Lung (tissue), 17 donors: ENCODE measurements at places on chromosomes 2 and 18. TPM values are rescaled to one million over a fixed set of nuclear protein-coding genes. Genes with fewer than 3 reads are reported as not detected.

PLEKHH2 gene
- 9.7 TPM for polyA plus RNA-seq

PTPRN gene
- 0.11 TPM for polyA plus RNA-seq

AAMP gene
- polyA plus RNA-seq, result 84.2 TPM

DPP4 gene
- polyA plus RNA-seq, result 7.2 TPM

ANKRD30BL gene
- not detected for polyA plus RNA-seq

BOK gene
- 31.5 TPM for polyA plus RNA-seq

MYL1 gene
- 0.21 TPM for polyA plus RNA-seq

DSC1 gene
- not detected for polyA plus RNA-seq

MEP1B gene
- not detected for polyA plus RNA-seq

ABCG8 gene
- not detected for polyA plus RNA-seq

SERPINB10 gene
- not detected for polyA plus RNA-seq

SF3B6 gene
- 97.4 TPM for polyA plus RNA-seq

OTOS gene
- not detected for polyA plus RNA-seq

LYPD6 gene
- polyA plus RNA-seq, result 0.16 TPM

SERPINB4 gene
- 1.0 TPM for polyA plus RNA-seq

COLEC11 gene
- 1.9 TPM for polyA plus RNA-seq

TUBA3D gene
- polyA plus RNA-seq, result 0.02 TPM

GREB1L gene
- polyA plus RNA-seq, result 0.55 TPM

FAM237A gene
- polyA plus RNA-seq, result not detected

UGT1A3 gene
- polyA plus RNA-seq, result not detected

RRM2 gene
- polyA plus RNA-seq, result 6.1 TPM

SRD5A2 gene
- polyA plus RNA-seq, result 0.35 TPM

CERKL gene
- 1.8 TPM for polyA plus RNA-seq

HNMT gene
- 62.2 TPM for polyA plus RNA-seq

ALPG gene
- 0.14 TPM for polyA plus RNA-seq

SCYGR5 gene
- not detected for polyA plus RNA-seq
